ENCODE measurements at places on chromosomes 5 and 9.

DNA sequence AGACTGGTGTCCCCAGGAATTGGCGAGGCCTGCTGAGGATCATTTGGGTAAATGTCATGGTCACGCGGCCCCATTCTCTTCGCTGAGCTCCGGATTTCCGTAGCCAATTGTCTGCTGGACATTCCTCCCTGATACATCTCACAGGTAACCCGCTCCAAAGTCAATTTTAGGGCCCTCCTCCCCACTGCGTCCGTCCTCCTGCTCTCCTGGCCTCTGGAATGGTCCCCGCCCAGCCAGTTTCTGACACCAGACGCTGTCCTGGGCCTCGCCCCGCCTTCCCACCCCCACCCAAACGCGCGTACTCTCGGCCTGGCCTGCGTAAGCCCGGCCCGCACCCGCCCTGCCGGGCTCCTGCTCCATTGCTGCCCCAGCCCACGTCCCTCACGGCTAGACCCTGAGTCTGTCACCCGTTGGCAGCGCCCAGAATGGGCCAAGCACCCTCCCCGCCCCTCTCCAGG, 202.0 kb downstream of the AUH start:
- no peak for DNase-seq

GRCh38 chr9:38024036-38024681, 44.9 kb downstream of the SHB start:
- no peak for DNase-seq

- no peak for DNase-seq
Observed at GRCh38 chr9:22065431-22066200, 56.5 kb upstream of the CDKN2B start.

- DNase-seq, result no peak
Observed at GRCh38 chr5:123427281-123427680, 4.1 kb upstream of the CEP120 start.

DNA sequence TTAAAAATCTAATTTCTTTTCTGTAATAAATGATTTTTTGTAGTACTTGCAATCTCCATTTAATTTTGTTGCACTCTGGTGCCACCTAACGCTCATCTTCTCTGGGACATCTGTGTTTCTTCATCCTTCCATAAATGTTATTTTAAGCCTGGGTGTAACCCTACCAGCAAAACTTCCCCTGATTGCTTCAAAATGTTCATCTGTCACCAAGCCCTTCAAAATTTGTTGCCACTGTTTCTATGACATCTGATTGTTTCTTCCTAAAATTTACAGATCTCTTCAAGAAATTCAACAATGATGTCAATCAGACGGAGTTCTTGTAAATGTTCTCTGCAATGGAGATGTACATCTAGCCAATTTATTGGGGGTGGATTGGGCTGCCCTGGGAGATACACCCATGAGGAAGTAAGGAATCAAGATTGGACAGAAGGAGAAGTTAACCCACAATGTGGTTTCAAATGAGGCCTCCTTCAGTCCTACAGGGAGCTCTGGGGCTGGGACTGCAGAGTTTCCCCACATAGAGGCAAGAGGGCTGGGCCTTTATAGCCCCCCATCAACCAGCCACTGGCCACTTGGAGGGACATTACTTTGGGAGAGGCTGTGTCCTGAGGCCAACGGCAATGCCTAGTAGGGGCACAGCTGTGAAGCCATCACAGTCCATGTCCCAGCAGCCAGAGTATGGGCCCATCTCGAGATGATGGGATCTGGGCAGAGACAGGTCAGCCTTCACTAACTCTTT, 23.3 kb downstream of the MCTP1 start:
- DNase-seq, result no peak

DNA sequence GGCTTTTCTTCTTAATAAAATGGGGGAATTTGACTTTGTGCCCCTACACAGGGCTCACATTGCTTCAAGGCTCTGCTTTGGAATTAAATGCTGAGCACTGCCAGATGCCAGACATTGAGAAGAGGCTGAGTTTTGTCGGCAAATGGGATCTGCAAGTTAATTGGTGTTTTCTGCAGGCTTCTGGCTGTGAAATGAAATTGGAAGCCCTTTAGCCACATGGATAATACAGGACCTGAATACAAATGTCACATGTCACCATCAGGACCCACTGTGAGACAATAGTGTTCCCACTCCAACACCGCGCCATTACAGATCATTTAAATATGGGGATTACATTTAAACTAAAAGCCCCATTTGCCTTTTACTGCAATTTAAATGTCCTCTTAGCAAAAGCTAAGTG, 164.4 kb downstream of the ZSWIM6 start:
- no peak for DNase-seq

- DNase-seq, result no peak
Observed at GRCh38 chr5:39076757-39077728, 2.8 kb upstream of the RICTOR start.

GRCh38 chr9:104276709-104277245, 182.7 kb downstream of the SMC2 start:
- no peak for DNase-seq

DNA sequence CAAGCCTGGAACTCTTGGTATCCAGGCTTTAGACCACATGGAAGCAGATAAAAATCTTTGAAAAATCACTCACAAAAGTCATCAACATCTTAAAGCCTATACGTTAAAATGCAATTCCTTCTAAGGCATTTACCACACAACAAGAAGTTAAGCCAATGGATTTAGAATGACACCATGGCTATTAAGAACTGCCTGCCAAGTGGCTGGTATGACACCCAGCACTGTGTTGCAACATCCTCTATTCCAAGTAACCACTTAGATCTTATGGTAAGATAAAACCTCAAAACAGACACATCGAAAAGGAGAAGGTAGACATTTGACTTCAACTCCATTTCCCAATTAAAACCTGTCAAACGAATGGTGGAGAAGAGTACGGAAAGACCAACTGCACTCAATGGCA, 344.2 kb upstream of the SLC30A5 start:
- DNase-seq, result no peak

DNA sequence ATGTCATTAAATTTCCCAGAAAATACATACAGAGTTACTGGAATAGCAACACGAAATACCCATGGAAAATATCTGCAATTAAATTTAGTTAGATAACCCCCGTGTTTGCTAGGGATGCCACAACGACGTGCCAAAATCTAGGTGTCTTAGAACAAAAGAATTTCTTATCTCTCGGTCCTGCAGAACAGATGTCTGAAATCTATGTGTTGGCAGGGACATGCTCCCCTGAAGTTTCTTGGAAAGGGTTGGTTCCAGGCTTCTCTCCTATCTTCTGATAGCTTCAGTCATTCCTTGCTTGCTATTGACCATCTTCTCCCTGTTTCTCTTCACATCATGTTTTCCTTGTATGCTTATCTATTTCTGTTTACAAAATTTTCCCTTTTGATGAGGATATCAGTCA, 1067.0 kb downstream of the CDH18 start:
- DNase-seq, result no peak

GRCh38 chr9:23492126-23493002, 333.7 kb downstream of the ELAVL2 start:
- no peak for DNase-seq

DNA sequence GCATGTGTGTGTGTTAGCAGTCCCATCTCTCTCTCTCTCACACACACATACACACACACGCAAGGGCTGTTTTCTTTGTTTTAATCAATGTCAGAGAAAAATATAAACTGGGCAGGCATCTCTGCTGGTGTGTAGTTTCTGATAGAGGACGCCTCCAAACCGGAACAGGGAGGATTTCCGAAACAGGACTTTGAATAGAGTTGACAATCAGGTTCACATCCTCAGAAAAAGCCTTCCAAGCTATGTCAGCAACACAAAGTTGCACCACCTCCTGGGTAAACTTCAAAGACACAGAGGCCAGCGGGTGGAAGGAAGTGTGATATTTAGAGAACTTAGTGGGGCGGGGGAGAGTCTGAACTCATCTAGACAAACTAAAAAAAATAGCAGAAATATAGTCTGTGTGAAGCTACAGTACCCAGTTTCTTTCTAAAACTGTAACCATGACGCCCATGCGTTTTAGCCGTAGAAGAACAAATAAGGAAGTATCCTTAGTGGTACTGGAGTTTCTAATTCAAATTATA, 1.2 kb downstream of the ST8SIA4 start:
- DNase-seq, result no peak

- DNase-seq, result no peak
Observed at GRCh38 chr5:71862087-71862486, 143.0 kb downstream of the CARTPT start.

GRCh38 chr9:14907360-14907685, 2.9 kb downstream of the FREM1 start:
- no peak for DNase-seq

GRCh38 chr9:99103901-99104458, 933 bp upstream of the TGFBR1 start:
- no peak for DNase-seq

GRCh38 chr9:106177216-106177615, 482.9 kb downstream of the TMEM38B start:
- no peak for DNase-seq

DNA sequence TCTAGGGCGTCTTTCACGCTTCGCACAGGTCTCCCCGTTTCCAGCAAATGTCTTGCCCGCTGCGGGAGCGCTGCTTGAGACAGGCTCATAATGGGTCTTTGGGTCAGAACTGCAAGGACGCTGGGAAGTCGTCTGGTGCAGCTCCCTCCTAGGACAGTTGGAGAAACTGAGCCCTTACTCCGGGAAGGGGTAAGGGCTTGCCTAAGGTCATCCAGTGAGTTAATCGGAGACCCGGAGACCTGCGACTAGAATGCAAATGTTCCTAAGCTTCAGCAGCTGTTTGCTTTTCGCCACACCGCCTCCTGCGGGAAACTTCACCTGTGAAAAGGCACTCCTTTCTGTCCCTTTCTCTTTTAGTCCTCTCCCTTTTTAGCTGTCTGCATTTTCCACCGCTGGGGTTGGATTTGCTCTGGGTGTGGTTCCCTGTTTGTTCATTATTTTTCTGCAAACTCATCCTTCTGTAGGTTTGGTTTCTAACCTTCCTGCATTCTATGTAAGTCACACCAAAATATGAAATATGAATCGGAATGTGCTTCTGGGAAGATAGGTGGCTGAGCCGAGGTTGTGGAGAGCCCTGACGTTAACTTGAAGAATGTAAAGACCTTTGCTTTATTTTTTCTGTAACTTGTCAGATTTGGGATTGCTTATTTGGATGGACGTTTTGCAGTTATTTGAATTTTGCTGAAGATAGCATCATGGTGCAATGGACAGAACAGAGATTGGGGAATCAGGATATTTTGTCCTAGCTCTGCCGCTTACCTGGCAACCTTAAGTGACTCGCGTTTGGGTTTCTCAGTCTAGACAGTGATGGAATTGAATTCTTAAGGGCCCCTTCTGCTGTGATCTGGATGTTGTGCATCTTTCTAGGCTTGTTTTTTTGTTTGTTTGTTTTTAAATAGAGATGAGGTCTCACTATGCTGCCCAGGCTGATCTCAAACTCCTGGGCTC, 909 bp downstream of the SLC36A1 start:
- DNase-seq, result peak; percentile 4

DNA sequence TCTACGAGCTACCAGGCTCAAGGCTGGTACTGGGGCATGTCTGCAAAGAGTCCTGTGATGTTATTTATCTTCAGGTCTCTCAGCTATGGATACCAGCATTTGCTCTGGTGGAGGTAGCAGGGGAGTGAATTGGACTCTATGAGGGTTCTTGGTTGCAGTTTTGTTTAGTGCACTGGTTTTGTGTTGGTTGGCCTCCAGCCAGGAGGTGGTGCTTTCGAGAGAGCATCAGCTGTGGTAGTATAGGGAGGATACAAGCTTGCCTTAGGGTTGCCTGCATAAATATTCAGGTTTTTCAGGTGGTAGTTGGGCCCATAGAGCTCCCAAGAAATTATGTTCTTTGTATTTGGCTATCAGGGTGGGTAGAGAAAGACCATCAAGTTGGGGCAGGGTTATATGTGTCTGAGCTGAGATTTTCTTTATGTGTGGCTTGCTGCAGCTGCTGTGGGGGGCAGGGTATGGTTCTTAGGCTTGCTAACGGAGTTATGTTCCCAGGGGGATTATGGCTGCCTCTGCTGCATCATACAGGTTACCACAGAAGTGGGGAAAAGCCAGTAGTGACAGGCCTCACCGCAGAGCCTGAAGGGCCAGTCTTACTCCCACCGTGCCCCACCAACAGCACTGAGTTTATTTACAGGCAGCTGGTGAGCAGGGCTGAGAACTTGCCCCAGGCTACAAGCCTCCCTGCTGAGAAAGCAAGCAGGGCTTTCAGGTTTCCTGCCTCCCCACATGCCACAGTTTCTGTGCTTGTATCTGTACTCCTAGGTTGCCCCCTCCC, 9.7 kb upstream of the RIOK2 start:
- no peak for DNase-seq

GRCh38 chr9:134475011-134475790, 148.9 kb downstream of the RXRA start:
- no peak for DNase-seq

DNA sequence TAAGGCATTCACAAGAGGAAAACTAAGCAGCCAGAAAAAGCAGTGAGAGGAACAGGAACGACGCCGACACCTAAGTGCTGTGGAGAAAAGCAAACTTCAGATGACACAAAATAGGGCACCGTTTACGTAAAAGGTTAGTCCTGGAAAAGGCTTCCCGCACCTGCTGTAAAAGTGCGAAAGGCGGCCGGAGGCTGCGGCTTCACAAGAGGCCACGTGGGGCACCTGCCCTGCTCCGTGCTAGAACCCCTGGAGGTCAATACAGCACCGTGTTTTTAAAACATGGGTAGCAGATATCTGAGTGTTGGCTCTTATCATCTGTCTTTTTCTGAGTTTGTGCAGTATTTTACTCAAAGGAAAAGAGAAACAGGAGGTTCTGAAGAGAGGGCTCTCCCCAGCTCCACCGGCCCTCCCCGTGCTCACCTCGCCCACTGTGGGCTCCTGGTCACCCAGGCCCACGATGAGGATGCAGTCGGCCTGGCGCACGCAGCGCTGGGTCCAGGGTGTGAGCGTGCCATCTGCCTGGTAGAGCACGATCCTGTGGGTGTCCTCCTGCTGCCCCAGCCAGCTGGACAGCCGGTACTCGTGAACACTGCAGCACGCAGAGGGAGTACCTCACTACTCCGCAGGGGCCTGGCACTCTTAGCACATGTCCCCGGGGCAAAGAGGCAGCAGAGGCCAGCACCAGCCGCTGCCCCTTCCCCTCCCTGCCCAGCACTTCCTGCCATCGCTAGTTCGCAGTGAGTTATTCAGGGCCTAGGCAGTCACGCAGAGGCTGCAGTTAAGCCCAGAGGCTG, 21.0 kb upstream of the NSMF start:
- DNase-seq, result no peak

GRCh38 chr5:142783601-142784341, 13.6 kb downstream of the ARHGAP26 start:
- no peak for DNase-seq

- no peak for DNase-seq
Observed at GRCh38 chr9:69945671-69946141, 97.9 kb upstream of the MAMDC2 start.

Data from stimulated activated CD4-positive, alpha-beta T cell treated with anti-CD3 and anti-CD28 coated beads, TNF-alpha, amount 100 ng/mL, for 1 hour (primary cell).